ENCODE measurements at places on chromosomes 2 and 18. TPM values are rescaled to one million over a fixed set of nuclear protein-coding genes. Genes with fewer than 3 reads are reported as not detected.
A peak's percentile ranks its signal among the peaks of the same experiment; 100 is the strongest.

GRCh38 chr2:72579591-72580180, 246.1 kb downstream of the EXOC6B start:
- no peaks in the 10 kb centered on the region for H3K4me1 ChIP-seq
- H3K27me3 ChIP-seq = no peaks in the 10 kb centered on the region
- H3K36me3 ChIP-seq = no peaks in the 10 kb centered on the region
- H3K27ac ChIP-seq = no peak overlapping the region
- no peak overlapping the region for H3K4me3 ChIP-seq
- DNase-seq = peak; percentile 32

DNA sequence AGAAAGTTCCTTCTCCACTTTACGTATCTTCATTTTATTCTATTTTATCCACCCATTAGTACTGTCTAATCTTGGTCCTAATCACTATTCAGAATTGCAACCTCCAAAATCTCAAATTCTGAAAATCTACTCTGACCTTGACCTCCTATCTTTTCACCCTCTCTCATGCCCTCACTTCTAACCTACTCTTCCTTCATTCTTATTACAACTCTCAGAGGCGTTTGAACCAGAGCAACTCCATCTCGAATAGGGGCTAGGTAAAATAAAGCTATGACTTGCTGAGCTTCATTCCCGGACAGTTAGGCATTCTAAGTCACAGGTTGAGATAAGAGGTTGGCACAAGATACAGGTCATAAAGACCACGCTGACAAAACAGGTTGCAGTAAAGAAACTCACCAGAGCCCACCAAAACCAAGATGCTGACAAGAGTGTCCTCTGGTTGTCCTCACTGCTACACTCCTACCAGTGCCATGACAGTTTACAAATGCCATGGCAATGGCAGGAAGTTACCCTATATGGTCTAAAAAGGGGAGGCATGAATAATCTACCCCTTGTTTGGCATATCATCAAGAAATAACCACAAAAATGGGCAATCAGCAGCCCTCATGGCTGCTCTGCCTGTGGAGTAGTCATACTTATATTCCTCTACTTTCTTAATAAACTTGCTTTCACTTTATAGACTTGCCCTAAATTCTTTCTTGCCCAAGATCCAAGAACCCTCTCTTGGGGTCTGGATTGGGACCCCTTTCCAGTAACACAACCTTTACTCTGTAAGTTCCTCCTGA, 11.4 kb downstream of the CCDC88A start:
- DNase-seq = no peak
- H3K4me3 ChIP-seq = no peak overlapping the region
- no peaks in the 10 kb centered on the region for H3K36me3 ChIP-seq

GRCh38 chr18:65737471-65737955, 13.3 kb upstream of the CDH7 start:
- H3K27ac ChIP-seq = no peak overlapping the region
- H3K4me1 ChIP-seq = no peaks in the 10 kb centered on the region

The PKDCC gene
- 339 TPM for total RNA-seq

- no peaks in the 10 kb centered on the region for H3K36me3 ChIP-seq
- H3K27ac ChIP-seq = no peak overlapping the region
- H3K4me1 ChIP-seq = no peaks in the 10 kb centered on the region
Observed at GRCh38 chr2:69603146-69603743, 40.3 kb downstream of the AAK1 start.

DNA sequence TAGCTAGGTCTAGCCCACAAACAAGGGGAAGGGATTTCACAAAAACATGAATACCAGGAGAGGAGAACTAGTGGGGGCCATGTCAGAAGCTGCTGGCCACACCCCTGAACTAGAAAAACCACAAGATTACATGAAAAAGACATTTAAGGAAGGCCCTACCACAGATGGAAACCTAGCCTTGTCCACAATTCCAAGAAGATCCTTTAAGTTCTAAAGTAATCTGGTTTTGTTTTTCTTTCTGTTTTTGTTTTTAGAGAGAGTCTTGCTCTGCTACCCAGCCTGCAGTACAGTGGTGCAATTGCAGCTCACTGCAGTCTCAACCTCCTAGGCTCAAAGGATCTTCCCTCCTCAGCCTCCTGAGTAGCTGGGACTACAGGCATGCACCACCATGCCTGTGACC, 34.2 kb upstream of the CAB39 start:
- H3K27me3 ChIP-seq = no peaks in the 10 kb centered on the region
- no peak overlapping the region for H3K27ac ChIP-seq
- DNase-seq = no peak

The SKOR2 gene
- total RNA-seq = not detected

The TCF7L1 gene
- total RNA-seq = 3.7 TPM

GRCh38 chr2:52572469-52572894, 1195.1 kb upstream of the CHAC2 start:
- no peaks in the 10 kb centered on the region for H3K27me3 ChIP-seq
- no peaks in the 10 kb centered on the region for H3K36me3 ChIP-seq
- no peaks in the 10 kb centered on the region for H3K4me1 ChIP-seq
- no peak for DNase-seq

DNA sequence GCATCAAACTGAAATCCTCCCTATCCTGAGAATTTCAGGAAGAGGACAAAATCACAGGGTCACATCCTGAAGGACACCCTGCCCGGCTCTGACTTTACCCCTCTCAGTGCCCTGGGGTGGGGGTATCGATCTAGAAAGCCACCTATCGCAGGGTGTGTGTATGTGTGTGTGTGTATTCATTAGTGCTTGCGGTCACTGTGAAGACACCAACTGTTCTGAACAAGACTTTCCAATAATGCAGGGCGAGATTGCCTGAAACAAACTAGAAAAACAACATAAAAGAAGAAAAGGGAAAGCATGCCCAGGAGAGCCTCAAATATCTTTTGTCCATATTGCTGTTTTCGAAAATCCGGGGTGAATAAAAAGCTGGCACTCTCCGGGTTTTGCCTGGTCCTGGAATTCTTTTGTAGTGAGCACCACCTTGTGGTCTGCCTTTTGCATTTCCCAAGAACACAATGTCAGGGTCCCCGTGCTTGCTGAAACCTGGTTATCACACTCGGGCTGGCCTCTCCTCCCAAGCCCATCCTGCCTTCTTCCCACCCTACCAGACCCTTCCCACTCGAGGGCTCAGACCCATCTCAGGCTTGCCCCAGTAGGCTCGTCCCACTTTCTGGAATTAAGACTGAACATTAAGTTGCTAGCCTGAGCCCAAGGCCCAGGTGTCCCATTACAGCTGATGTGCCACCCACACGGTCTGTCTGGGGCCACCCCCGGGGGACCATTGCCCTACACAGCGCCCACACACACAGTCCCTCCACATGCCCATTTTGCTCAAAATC, 25.0 kb upstream of the COPS8 start:
- peak overlapping the region; percentile 10 for H3K27ac ChIP-seq
- DNase-seq = peak; percentile 80
- no peaks in the 10 kb centered on the region for H3K36me3 ChIP-seq
- no peaks in the 10 kb centered on the region for H3K27me3 ChIP-seq
- H3K4me3 ChIP-seq = no peak overlapping the region

DNA sequence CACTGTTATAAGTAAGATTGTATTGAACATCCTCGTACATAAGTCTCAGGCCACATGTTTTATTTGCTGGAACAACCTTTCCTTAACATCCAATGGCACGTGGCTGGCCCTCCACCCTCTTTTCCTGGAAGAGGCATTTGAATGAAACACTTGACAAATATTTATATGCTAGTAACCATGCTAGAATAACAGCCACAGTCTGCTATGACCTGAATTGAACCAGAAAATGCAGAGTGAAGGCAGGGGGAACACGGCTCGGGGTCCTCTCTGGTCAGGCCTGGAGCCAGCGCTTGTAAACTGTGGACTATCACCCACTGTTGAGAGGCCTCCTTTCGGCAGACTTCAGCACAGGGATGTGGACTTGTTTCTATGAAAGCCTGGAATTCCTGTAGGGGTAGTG, 198.2 kb upstream of the COPS8 start:
- H3K27ac ChIP-seq = peak overlapping the region; percentile 88
- H3K27me3 ChIP-seq = no peaks in the 10 kb centered on the region
- H3K4me3 ChIP-seq = no peak overlapping the region
- DNase-seq = peak; percentile 72
- peaks cover 25% of the 10 kb centered on the region for H3K4me1 ChIP-seq

- H3K27ac ChIP-seq = peak overlapping the region; percentile 72
- peak; percentile 87 for DNase-seq
- H3K4me1 ChIP-seq = peaks cover 12% of the 10 kb centered on the region
- no peak overlapping the region for H3K4me3 ChIP-seq
- no peaks in the 10 kb centered on the region for H3K27me3 ChIP-seq
Observed at GRCh38 chr18:57737400-57738060, 65.6 kb downstream of the ATP8B1 start.

The EGR4 gene
- 0.23 TPM for total RNA-seq

Measured in hepatocyte (in vitro differentiated cells).